ENCODE measurements at places on chromosomes 4 and X.
A peak's percentile ranks its signal among the peaks of the same experiment; 100 is the strongest.

GRCh38 chrX:2954541-2954940, 25.4 kb upstream of the ARSD start:
- DNase-seq = no peak

DNA sequence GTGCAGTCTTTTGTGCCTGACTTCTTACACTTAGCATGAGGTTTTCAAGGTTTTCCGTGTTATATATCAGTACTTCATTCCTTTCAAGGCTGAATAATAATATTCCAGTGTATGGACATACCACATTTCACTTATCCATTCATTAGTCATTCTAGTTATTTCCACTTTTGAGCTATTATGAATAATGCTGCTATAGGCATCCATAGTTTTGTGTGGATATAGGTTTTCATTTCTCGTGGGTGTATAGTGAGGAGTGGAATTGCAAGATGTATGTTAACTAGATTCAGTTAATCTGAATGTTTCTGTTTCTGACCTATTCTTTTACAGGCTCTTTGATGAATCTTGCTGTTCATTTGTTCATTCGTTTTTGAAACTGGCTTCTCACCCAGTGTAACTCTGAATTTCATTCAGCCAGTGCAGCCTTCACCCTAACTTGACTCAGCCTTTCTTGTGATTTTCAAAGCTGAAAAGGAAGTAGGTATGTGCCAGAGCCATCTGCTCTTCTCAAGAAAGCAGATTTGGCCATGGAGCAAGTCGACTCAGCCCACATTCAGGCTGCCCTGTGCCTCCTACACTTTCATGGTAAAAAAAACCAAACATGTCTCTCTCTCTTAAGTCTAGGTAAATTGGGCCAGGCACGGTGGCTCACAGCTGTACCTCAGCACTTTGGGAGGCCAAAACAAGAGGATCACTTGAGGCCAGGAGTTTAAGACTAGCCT, 56.3 kb upstream of the NOCT start:
- DNase-seq = no peak

DNA sequence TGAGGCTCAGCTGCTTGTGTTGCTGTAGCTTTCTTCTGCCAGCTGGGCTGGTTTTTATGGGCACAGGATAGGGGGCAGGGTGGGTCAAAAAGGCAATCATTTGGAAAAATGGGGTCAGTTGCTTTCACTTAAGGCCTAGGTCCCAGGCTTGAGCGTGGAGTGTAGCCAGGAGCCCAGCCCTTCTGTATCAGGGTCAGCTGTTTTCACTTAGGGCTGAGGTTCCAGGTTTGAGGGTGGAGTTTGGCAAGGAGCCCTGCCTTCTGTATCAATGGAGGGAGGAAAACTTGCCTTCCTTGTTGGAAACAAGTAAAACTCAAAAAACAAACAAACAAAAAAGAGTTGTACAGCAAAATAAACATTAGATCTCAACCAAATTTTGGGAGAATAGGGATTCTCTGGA, 37.0 kb upstream of the UGT8 start:
- DNase-seq = no peak

DNA sequence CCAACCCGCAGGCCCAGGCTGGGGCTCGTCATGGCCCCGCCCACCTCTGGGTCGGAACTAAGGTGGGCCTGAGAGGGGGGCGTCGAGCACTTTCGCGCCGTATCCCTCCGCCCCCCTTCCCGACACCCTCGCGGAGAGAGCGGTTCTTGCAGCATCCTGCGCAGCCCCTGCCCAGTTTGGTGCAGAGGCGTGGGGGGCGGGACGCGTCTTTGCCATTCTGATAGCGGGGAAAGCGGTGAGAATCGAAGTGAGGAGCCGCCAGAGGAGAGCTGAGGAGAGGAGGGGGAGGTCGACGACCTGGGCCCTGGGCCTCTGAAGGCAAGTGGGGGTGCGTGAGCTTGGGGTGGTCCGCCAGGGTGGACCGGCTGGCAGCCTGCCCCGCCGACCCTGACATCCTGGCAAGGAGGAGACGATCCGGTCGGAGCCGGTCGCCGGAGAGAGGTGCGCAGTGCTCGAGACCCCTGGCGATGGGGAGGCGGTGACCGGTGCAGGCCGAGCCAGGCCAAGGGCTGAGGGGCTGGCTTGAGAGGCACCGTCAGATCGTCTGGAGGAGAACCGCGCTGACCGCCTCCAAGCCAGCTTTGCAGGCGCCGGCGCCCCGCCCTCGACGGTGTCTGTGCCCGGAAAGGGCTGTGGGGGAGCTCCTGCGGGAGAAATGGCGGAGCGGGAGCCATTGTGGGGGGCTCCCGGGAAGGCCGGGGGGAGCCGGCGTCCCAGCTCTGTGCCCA, 25.5 kb downstream of the GPRASP3 start:
- DNase-seq = no peak

GRCh38 chr4:54657551-54658251, at the start of gene KIT:
KIT (plus strand) TSS chr4:54657957; CDS start chr4:54658015, 58 bp downstream.
- peak; percentile 49 for DNase-seq

- no peak for DNase-seq
These were observed 2390.9 kb downstream of the PCDH7 start for GRCh38 chr4:33111117-33111516.

GRCh38 chrX:68345025-68345424, 88.3 kb downstream of the OPHN1 start:
- no peak for DNase-seq

DNA sequence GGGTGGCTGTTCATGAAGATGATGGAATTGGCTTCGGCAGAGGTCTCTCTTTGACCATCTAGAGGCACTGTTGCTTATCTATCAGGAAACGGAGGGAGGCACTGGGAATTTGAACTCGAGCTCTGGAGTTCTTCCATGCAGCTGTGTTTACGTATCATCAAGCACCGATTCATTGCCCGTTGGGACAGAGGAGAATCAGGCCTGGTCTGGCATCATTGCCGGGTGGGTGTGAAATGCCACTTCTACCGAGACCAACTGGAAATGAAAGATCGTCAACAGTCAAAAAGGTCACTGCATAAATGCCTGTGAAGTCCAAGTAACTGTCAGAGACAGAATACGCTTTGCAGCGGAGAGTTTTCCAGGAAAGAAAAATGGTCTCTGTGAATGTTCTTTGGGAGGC, 166.9 kb downstream of the ASMT start:
- DNase-seq = no peak

- no peak for DNase-seq
These were observed 334.7 kb upstream of the NR3C2 start for GRCh38 chr4:148776941-148777340.

DNA sequence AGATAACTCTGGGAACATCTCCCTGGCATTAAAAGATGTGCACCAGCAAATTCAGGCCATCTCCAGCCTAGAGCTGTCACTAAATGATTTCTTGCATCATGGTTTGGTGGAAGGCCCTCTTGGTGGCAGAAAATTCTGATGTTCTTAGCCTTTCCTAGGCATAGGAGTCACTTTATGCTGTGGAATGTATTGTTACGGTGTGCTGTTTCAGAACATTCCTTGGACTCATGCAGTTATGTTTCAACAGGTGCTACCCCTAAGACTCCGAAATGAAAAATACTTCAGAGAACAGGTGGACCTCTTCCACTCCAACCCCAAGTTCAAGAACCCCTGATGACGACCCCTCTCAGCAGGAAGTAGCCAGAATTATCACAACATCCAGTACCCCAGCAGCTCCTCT, 20.3 kb upstream of the PAPSS1 start:
- DNase-seq = no peak

- no peak for DNase-seq
These were observed 472.2 kb downstream of the PCDH7 start for GRCh38 chr4:31192341-31192740.

DNA sequence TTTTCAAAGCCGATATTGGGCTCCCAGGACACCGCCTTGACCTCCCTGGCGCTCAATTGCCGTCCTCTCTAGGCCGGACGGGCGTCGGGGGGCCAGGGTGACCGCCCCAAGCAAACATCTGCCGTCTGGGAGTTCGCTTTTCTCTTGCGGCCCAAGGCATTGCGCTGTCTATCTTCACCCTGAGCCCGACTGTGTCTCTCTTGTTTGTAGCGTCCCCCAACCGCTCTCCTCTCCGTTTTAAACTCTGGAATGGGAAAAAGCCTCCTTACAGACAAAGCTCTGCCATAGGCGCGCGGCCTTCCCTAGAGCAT, 551 bp upstream of the ARX start:
- no peak for DNase-seq

DNA sequence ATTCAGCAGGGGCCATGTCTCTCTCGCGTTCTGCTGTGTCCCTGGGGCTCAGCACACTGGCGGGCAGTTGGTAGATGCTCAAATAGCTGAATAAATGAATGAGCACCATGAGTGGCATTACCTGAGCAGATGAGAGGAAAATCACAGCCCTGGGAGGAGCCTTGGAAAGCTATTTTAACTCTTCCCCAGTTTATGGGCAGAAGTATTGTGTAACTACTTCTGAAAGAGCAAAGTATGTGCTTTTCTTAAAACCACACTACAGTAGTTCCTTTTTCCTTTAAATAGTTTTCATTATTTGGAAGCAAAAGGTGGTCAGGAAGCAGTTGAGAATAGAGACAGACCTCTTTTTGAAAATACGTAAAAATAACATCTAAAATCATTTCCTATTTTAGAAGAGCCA, 3.0 kb upstream of the PLAC1 start:
- no peak for DNase-seq

- no peak for DNase-seq
These were observed 94.3 kb downstream of the HDAC8 start for GRCh38 chrX:72478351-72478750.

DNA sequence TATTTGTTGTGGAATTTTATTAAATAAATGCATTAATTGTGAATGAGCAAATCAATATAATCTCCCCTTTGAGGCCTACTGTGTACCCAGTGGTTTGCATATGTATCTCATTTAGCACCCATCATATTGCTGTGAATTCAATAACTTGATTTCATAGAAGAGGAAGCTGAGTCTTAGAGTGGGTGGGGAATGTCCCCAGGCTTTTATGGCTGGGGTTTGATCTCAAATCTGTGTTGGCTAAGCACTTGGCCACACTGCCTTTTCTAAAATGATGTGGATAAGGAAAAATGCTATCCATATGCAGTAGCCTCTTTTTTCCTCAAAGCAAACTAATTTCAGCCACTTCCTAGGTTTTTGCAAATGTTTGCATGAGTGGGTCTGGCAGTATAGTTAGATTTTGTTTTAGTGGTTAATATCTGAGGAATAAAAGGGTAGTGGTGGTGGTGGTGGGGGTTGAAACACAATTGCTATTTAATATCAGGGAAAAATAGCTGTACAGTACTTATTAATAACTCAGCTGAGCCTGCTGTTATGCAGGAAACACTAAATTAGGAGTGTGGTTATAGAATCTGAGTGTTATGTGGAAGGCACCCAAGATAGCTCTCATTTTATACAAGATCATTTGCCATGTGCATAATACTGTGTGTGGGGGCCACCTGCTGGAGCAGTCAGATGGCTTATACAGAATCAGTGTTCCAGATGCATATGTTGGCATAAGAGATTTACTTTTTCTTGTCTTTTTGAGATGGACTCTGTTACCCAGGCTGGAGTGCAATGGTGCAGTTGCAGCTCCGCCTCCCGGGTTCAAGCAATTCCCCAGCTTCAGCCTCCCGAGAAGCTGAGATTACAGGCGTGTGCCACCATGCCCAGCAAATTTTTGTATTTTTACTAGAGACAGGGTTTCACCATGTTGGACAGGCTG, 108.0 kb downstream of the TMEM131L start:
- DNase-seq = peak; percentile 66

DNA sequence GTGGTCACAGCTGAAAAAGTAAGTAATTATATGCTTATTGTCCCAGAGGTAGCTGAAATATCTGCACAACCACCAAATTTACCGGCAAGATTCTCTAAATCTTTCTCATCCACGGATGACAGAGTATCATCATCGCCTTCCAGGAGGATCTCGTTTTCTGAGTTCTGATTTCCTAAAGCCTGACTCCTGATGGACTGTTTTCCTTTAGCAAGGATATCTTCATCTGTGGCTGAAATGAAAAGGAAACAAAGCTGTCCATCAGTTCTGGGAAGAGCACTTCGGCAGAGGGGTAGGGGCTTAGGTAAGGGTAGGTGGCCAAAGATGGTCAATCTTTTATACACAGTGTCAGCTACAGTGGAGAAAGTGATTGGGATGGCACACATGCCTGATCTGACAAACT, 8.7 kb downstream of the MAB21L2 start:
- no peak for DNase-seq

- DNase-seq = no peak
These were observed 73.0 kb downstream of the LUZP4 start for GRCh38 chrX:115362334-115363095.

GRCh38 chrX:38468563-38469157, 92.7 kb upstream of the TSPAN7 start:
- no peak for DNase-seq

DNA sequence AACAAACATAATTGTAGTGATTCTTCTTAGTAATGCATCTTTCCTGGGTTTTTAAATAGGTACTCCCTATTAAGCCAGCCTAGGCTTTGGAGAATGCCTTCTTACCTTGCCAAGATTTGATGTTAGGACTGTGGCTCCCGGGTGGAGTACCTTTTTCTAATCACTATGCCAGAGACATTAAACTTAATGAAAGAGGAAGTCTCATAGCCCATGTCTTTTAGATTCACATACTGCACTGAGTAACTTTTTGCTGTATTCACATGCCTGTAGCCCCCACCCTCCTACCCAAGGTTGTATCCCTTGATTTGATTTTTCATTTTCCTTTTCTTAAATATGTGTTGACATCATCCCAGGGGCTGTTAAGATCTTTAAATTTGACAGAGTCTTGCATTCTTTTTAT, 104.2 kb upstream of the TLR2 start:
- DNase-seq = no peak

GRCh38 chrX:112043997-112044396, 38.6 kb downstream of the TRPC5 start:
- no peak for DNase-seq

DNA sequence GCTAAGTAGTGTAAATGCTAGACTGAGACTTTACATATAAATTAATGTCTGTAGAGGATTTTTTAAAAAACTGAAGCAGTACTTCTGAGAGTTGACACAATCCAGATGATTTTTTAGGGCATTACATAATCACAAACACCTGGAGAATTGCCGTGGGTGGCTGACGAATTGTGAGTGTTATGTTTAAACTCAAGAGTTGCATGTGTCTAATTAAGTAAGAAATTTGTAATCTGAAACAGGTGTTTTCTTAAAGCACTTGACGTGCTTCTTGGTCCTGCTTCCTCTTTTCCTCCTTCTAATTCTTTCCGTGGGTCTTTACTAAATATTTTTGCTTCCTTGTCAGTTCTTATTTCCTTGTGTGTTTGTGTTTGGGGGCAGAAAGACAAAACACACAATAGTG, 27.8 kb downstream of the PIR start:
- no peak for DNase-seq

- DNase-seq = no peak
These were observed 225.4 kb downstream of the ARHGAP24 start for GRCh38 chr4:85700362-85700761.

DNA sequence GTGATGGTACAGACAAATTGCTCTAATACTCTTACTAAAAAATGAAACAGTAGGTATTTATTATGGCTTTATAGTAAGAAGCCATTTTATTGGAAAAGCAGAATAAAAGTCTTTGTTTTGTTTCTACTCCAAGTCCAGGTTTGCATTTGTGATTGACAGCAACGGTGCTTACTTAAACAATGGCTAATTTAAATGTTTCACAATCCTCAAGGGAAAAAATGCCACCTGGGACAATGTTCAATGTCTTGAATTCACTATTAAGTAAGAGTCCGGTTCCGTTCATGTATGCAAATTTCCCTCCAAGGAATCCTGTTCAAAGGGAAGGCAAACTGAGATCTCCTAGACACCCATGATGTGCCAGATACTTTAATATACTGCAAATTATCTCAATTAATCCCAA, 123.6 kb downstream of the RBM47 start:
- DNase-seq = no peak

Data from substantia nigra (tissue), 51 donors.